T47D (cell line): ENCODE measurements at places on chromosomes 7 and 10.

GRCh38 chr10:102645741-102646609 lies 1.7 kb downstream of the TRIM8 start:
- DNase-seq = peak; percentile 64

GRCh38 chr7:75642810-75643486 lies 95.8 kb downstream of the HIP1 start:
- no peak for DNase-seq

DNA sequence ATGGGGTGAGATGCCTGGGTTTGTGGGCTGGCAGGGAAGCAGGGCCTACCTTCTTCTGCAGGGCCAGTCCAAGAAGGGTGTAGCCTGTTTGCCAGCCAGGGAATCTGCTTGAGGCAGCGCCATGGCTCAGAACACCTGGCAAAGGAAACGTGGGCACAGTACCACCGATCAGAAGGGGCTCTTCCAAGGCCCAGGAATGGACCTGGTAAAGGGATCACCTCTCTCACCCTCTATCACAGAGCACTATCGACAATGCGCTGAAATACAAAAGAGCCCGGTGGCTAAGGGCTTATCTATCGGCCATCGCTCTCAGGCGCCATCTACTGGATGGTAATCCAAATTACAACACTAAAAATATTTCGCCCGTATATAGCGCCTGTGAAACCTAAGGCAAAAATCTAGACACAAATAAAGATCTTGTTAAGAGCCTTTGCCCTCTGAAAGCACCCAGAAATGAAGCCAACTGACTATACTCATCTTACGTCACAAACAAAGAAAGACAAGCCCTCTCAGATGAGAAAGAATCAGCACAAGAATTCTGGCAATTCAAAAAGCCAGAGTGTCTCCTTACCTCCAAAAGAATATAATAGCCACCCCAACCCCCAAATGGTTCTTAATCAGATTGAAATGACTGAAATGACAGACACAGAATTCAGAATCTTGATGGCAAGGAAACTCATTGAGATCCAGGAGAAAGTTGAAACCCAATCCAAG lies 217.8 kb upstream of the HPS1 start:
- DNase-seq = no peak

DNA sequence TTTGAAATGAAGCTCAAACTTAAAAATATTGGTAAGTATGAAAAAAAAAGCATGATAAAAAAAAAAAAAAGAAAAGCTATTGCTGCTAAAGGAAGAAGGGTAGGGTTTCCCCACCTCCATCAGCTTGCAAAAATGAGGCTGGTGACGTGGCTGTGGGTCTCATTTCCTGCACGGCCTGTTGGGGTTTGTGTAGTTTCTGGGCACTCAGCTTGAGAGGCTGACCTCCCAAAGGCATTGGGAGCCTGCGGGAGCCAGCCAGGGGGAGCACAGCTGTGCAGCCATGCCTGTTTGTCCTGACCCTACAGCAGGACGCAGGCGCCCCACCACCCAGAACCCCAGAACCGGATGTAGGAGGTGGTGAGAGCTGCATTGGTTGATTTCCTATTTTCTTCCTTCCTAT lies 48.8 kb upstream of the CARD11 start:
- DNase-seq = no peak

- no peak for DNase-seq
These were observed 42.3 kb downstream of the PRKCQ start for GRCh38 chr10:6537770-6538169.

DNA sequence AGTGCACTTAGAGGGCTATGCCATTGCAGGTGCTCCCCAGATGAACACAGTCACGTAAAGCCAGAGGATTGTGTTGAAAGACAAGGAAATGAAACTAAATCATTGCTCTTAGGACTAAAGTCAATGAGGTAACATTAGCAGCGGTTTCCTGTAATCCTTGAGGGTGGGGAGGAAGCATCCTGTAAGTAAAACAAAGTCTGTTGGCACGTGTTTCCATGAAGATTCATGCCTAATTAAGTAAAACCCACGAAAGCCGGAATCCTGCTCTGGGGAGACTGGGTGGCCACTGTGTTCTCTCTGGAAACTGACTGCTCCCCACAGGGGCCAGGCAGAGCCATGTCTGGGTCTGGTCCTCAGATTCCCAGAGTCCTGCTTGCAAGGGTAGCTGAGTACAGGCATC lies 18.3 kb downstream of the STEAP1B start:
- DNase-seq = no peak

- DNase-seq = no peak
These were observed 69.5 kb downstream of the ARID5B start for GRCh38 chr10:61971003-61971325.

- no peak for DNase-seq
These were observed 64.0 kb downstream of the ZNF33B start for GRCh38 chr10:42574336-42574735.

GRCh38 chr7:21422751-21423150 lies 5.1 kb upstream of the SP4 start:
- DNase-seq = no peak

GRCh38 chr10:70221030-70221429 lies 12.2 kb downstream of the PPA1 start:
- no peak for DNase-seq

- peak; percentile 10 for DNase-seq
These were observed 7.5 kb upstream of the DNAJC1 start for GRCh38 chr10:22010973-22011408.

DNA sequence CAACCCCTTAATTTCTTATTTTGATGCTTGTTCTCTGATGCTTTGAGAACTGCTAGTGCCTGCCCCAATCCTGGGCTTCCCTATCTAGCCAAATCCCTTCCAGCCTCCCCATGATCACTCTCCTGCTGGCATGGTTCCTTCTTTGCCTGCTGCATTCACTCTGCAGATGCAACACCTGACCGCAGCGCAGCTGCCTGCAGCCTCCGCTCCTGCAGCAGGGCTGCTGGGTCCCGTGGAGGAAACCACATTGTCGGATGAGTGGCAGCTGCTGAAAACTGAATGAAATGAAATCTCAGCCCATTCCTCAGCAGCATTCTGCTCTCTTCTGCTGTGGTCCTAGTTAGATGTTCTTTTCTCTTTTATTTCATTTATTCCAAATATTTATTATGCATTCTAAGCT lies 320.3 kb downstream of the CCDC3 start:
- no peak for DNase-seq

DNA sequence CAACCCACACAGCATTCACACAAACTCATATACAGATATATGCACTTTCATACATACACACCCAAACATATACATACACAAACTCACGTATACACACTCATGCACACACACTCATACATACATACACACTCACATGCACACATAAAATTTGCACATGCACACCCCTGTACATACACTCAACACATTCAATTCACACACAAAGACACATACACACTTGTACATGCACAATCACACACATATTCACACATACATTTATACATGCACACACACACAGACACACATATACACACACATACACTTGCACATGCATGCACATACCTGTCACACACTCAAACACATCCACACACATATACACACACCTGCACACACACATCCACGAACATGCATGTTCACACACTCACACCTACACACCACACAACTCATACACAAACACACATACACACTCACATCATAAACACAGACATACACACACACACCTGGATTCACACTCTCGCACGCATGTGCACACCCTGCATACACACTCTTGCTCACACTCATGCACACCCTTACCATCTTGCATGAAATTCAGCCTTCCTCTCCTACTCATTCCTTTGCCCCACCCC lies 451.2 kb downstream of the GRID1 start:
- no peak for DNase-seq

GRCh38 chr7:28013019-28013418 lies 167.6 kb downstream of the JAZF1 start:
- DNase-seq = no peak

DNA sequence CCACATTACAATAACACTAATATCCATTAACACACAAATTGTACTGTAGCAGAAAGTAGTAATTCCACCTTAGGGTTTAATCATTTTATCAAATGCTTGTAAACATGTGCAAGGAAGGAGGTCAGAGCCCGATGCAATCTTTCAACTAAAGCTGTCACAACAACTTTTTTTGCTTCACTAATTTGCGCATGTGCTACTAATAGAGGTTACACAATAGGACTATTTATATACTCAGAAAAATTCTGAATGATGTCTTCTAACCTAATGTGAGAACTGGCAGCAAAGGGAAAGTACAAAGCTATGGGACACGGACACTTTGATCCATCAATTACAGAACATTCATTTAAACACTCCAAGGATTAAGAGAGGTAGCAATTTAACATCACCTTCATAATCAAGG lies 244.4 kb downstream of the CHCHD3 start:
- no peak for DNase-seq

- DNase-seq = no peak
These were observed 60.4 kb downstream of the ANKIB1 start for GRCh38 chr7:92306153-92306552.

- DNase-seq = no peak
These were observed 33.7 kb downstream of the DDC start for GRCh38 chr7:50531401-50531911.

GRCh38 chr10:48771234-48771633 lies 86.6 kb downstream of the WDFY4 start:
- no peak for DNase-seq

GRCh38 chr7:28347475-28348318 lies 64.6 kb upstream of the CREB5 start:
- DNase-seq = no peak

DNA sequence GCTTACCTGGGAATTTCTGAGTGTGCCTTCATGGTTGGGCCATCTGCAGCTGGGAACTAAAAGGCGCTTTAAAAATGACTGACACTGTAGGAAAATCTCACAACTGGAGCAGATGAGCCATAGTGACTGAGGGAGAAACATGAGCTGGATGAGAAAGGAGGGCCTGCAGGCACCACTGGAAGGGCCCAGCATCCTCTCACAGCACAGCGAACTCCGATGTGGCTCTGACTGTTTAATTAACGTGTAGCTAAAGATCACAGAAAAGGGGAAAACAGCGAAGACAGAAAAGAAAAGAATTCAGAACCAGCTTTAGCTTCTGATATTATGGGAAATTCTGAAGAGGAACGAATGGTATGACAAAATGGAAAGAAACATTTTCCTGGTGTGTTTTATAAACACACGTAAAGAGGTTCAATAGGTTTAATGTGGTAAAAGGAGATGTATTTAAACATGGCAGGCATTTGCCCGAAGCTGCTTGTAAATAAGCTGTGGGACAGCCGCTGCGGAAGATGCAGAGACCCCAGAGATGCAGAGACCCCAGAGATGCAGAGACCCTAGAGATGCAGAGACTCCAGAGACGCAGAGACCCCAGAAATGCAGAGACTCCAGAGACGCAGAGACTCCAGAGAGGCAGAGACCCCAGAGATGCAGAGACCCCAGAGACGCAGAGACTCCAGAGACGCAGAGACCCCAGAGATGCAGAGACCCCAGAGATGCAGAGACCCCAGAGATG lies 534.3 kb downstream of the PTPRN2 start:
- no peak for DNase-seq

GRCh38 chr10:97596101-97597082 lies 6.9 kb downstream of the C10orf62 start:
- no peak for DNase-seq

DNA sequence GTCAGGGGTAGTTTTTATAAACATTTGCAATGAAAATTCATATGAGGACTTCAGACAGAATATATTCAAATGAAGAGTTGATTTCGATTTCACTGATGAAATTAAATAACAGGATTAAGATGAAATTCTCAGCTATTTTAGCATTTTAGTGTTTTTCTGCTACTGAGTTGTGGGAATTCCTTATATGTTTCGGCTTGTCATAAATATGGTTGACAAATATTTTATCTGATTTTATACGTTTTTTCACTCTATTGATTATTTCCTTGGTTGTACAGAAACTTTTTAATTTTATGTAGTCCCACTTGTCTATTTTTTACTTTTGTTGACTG lies 14.6 kb upstream of the NME8 start:
- no peak for DNase-seq

DNA sequence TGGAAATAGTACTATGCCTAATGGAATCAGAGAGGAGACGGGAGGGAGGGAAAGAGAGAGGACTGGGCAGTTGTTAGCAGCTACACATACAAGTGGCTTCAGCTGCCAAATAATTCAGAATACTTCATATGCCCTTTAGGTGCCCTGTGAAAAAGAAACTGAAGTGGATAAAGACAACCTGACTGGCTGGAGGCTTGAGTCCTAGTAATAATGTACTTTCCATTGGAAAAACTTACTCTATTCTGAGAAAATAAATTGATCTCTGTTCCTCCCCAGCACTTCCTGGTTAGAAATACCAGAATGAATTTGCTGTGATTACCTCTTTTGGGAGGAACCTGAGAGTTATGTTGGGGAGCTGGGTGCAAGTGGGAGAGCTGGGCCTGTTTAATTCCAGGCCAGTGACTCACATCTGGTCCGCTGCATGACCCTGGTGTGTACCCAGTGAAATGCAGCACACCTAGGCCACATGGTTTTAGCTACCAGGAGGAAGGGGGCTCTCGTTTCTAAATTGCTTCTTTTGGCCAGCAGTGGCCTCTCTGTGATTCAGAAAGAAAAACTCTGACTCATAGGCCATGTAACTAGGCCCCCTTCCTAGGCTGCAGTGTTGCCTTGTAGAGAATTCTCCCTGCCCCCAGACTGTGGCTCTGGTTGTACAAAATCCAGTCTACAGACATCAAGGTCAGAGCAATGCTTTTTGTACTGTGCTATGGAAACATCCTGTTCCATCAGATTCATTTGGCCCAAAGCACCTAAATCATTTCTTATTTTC lies 6.5 kb downstream of the AGFG2 start:
- no peak for DNase-seq

GRCh38 chr10:119136084-119136483 lies 29.4 kb downstream of the SFXN4 start:
- DNase-seq = no peak
